ENCODE measurements at places on chromosomes 3 and 15. TPM values are rescaled to one million over a fixed set of nuclear protein-coding genes. Genes with fewer than 3 reads are reported as not detected.

- no peak for DNase-seq
- no peaks in the 10 kb centered on the region for H3K4me1 ChIP-seq
- no peaks in the 10 kb centered on the region for H3K36me3 ChIP-seq
- no peak overlapping the region for H3K27ac ChIP-seq
- H3K4me3 ChIP-seq, result no peak overlapping the region
- H3K27me3 ChIP-seq, result peaks cover 35% of the 10 kb centered on the region
These were observed 105.7 kb downstream of the TPRA1 start for GRCh38 chr3:127484601-127485388.

DNA sequence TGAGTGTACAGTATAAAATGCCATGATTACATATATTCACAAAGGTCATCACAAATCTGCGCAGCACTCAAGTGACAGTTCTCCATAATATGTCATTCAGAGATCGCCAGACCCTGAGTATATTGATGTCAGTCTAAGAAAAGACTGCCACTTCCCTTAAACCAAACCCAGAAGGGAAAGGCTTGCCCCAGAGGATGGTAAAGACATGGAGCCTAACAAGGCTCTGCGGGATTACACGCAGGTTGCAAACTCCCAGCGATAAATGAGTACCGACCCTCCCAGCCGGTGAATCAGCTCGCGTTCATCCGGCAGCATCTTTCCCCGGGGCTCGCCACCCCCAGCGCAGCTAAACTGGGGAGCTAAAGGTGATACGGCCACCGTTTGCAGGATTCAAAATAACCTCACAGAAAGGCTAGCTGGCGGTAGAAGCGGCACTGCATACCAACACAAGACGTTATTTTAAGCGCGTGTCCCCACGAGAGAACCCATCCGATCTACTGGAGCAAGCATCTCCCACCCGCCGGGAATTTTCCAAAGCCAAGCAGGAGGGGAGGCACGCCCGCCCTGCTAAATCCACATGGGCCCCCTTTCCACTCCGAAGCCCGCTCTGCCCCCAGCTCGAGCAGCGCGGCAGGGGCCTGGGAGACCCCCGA, 643 bp downstream of the MYO5A start:
- peaks cover 30% of the 10 kb centered on the region for H3K4me1 ChIP-seq
- no peaks in the 10 kb centered on the region for H3K36me3 ChIP-seq
- peak overlapping the region; percentile 71 for H3K27ac ChIP-seq
- DNase-seq, result no peak

DNA sequence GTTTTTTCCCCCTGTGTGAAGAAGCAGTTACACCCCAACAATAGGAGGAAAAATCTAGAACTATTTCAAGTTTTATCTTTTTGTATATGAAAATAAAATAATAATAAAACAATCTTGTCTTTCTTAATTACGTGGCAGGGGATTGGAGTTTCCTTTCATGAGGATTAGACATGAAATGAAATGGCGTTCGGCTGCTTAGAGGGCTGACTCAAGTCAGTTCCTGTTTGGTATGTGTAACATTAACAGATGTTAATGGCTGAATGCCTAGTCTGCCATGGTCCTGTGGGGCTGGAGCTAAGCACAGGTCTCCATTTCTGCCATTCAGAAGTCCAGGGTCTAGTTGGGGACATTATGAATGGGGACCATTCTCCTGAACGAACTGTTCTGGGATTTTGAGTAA, 3.1 kb upstream of the EXOG start:
- no peaks in the 10 kb centered on the region for H3K36me3 ChIP-seq
- H3K4me1 ChIP-seq, result peaks cover 9% of the 10 kb centered on the region
- no peak overlapping the region for H3K27ac ChIP-seq
- no peak for DNase-seq

GRCh38 chr3:98739266-98739665, 23.9 kb upstream of the ST3GAL6 start:
- no peak overlapping the region for H3K27ac ChIP-seq
- H3K36me3 ChIP-seq, result peaks cover 2% of the 10 kb centered on the region
- no peak overlapping the region for H3K4me3 ChIP-seq
- DNase-seq, result no peak

GRCh38 chr3:142263112-142263511, 37.7 kb upstream of the GK5 start:
- no peaks in the 10 kb centered on the region for H3K27me3 ChIP-seq
- no peak overlapping the region for H3K4me3 ChIP-seq
- H3K36me3 ChIP-seq, result no peaks in the 10 kb centered on the region
- no peak overlapping the region for H3K27ac ChIP-seq
- DNase-seq, result no peak

DNA sequence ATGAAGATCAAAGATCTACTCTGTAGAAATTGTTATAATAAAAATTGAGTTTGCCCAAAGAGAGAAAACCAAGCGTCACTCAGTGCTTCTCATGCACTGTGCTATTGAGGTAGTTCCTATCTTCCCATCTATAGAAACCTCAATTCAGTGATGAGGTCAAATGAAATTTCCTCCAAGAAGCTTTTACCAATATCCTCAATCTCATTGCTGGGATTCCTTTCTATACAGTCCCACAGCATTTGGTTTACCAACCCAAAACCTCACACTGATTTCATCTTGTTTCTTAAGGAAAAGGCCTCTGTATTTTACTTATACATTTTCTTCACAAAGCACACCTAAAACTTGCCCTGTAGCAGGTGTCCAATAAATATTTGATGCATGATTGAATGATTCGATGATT, 147.2 kb downstream of the ALCAM start:
- H3K4me3 ChIP-seq, result no peak overlapping the region
- no peaks in the 10 kb centered on the region for H3K27me3 ChIP-seq
- H3K4me1 ChIP-seq, result peaks cover 79% of the 10 kb centered on the region
- peak overlapping the region; percentile 17 for H3K27ac ChIP-seq
- H3K36me3 ChIP-seq, result no peaks in the 10 kb centered on the region
- no peak for DNase-seq

DNA sequence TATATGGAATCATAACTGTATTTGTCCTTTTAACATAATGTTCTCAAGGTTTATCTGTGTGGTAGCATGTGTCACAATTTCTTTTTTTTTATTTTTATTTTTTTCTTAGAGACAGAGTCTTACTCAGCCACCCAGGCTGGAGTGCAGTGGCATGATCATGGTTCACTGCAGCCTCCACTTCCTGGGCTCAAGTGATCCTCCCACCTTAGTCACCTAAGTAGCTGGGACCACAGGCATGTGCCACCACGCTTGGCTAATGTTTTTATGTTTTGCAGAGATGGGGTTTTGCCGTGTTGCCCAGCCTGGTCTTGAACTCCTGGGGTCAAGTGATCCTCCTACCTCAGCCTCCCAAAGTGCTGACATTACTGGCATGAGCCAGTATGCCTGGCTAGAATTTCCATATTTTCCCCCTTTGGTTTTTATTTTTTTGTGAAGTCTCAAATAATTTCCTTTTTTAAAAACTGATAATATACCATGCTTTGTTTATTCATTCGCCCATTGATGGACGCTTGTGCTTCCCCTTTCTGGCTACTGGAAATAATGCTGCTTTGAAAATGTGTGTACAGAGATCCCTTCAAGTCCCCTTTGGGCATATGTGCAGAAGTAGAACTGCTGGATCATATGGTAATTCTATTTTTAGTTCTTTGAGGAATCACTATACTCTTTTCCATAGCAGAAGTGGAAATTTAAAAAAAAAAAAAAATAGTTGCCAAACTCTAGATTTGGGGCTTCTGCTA, 28.4 kb downstream of the TMEM40 start:
- no peak overlapping the region for H3K27ac ChIP-seq
- H3K4me3 ChIP-seq, result no peak overlapping the region
- H3K4me1 ChIP-seq, result peaks cover 16% of the 10 kb centered on the region
- H3K27me3 ChIP-seq, result no peaks in the 10 kb centered on the region

GRCh38 chr3:11145888-11146287, 8.4 kb upstream of the HRH1 start:
- no peaks in the 10 kb centered on the region for H3K27me3 ChIP-seq
- DNase-seq, result no peak
- peak overlapping the region; percentile 88 for H3K27ac ChIP-seq
- peaks cover 53% of the 10 kb centered on the region for H3K4me1 ChIP-seq
- H3K4me3 ChIP-seq, result no peak overlapping the region

DNA sequence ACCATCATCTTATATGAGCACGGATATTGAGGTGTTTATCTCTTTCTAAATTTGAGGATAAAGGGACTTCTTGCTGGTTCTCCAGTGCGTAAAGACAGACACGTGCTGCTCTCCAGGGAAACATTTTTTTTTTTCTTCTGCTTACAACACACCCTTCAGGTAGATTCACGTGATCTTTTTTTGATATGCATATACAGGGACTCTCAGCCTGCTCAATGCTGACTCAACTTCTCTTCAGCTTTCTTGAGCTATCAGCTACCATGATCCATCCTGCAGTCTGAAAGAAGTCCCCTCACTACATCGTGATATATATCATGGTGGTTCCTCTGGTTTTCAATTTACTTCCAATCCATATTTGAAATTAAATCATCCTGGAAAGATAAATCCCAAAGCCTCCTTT, 87.1 kb upstream of the SLITRK3 start:
- no peak overlapping the region for H3K27ac ChIP-seq
- no peaks in the 10 kb centered on the region for H3K36me3 ChIP-seq
- H3K4me1 ChIP-seq, result no peaks in the 10 kb centered on the region
- H3K27me3 ChIP-seq, result peaks cover 8% of the 10 kb centered on the region
- no peak overlapping the region for H3K4me3 ChIP-seq

DNA sequence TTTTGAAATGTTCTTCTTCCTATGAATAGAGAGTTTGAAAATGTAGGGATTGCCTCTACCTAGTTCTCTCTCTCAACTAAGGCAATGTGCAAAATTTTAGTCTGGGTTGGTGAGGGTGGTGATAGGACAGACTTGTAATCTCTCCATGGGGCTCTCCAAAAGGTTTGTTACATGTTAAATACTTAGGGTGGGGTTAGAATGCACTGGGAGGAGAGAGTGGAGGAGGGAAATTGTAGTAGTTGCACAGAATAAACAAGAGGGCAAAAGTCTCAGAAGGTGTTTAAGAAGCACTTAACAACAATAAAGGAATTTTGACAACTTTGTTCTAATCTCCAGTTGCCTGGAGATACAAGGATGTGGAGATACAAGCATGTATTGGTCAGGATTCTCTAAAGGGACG, 230.4 kb downstream of the NECTIN3 start:
- H3K27ac ChIP-seq, result no peak overlapping the region
- no peak for DNase-seq
- no peak overlapping the region for H3K4me3 ChIP-seq
- H3K4me1 ChIP-seq, result peaks cover 8% of the 10 kb centered on the region
- no peaks in the 10 kb centered on the region for H3K27me3 ChIP-seq

- H3K27me3 ChIP-seq, result no peaks in the 10 kb centered on the region
- no peak for DNase-seq
- peaks cover 18% of the 10 kb centered on the region for H3K4me1 ChIP-seq
- no peak overlapping the region for H3K4me3 ChIP-seq
- H3K36me3 ChIP-seq, result no peaks in the 10 kb centered on the region
- no peak overlapping the region for H3K27ac ChIP-seq
These were observed 486.8 kb upstream of the THBS1 start for GRCh38 chr15:39094116-39094515.

DNA sequence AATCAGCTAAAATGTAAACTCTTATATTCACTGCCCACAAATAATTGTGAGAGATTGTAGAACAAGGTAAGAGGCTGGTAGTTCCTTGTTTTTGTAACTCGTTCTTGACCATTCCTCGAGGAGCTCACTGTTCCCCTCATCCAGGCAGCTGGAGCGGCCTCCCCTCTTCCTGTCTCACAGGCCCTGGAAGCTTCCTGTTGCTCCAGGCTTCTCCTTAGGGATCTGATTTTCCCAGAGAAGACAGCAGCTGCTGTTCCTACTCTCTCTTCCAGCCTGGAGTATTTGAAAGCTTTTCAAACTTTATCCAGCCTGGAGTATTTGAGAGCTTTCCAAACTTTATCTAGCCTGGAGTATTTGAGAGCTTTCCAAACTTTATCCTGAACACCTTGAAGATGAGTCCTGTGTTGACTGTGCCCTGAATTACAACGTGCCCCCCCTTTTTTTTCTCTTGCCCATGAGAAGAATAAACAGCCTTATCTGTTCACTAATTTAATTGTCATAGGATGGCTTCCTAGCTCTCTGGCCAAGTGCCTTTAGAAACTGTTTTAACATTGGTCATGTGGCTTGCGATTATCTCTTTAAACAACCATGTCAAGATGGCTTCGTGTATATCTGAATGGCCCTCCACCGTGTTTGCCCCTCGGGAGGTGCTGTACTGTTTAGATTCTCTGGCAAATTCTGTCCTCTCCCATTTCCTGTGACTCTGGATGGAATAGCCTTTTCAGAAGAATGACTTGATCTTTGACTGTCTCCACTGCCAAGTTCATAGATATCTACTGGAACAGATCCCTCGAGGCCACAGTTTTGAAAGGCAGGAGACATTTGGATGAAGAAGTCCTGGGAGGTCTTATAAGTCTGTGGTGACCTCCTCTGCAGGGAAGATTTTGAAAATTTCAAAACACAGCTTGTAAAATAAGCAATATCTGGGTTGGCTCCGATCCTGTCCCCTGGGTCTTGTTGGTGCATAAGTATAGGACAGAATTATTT, 4.8 kb downstream of the ADAMTSL3 start:
- no peak for DNase-seq
- H3K4me1 ChIP-seq, result no peaks in the 10 kb centered on the region
- no peak overlapping the region for H3K4me3 ChIP-seq
- no peak overlapping the region for H3K27ac ChIP-seq
- H3K27me3 ChIP-seq, result peaks cover 40% of the 10 kb centered on the region

- peak overlapping the region; percentile 68 for H3K4me3 ChIP-seq
- no peaks in the 10 kb centered on the region for H3K36me3 ChIP-seq
- DNase-seq, result no peak
- no peaks in the 10 kb centered on the region for H3K27me3 ChIP-seq
- H3K27ac ChIP-seq, result peak overlapping the region; percentile 54
These were observed 17.5 kb upstream of the FANCD2 start for GRCh38 chr3:10008588-10009344.

- no peak overlapping the region for H3K27ac ChIP-seq
- peaks cover 3% of the 10 kb centered on the region for H3K4me1 ChIP-seq
- no peak overlapping the region for H3K4me3 ChIP-seq
- no peaks in the 10 kb centered on the region for H3K36me3 ChIP-seq
- DNase-seq, result no peak
- peaks cover 2% of the 10 kb centered on the region for H3K27me3 ChIP-seq
These were observed 75.0 kb downstream of the STRIT1 start for GRCh38 chr3:155218462-155218861.

DNA sequence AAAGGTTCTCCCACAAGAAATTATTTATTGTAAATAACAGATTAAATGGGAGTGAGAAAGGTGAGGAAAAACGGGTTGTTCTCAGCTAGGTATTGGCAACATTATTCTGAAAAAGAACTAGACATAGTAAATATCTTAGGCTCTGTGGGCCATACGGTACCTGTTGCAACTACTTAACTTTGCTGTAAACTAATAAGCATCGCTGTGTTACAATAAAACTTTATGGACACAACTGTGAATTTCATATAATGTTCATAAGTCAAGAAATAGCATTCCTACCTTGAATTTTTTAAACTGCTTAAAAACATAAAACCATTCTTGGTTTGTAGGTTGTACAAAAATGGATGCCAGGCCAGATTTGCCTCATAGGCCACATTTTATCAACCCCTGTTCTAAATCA, 183.9 kb downstream of the TBC1D5 start:
- no peaks in the 10 kb centered on the region for H3K27me3 ChIP-seq
- no peak overlapping the region for H3K4me3 ChIP-seq
- H3K4me1 ChIP-seq, result no peaks in the 10 kb centered on the region
- H3K27ac ChIP-seq, result no peak overlapping the region
- no peak for DNase-seq

- H3K4me1 ChIP-seq, result peaks cover 46% of the 10 kb centered on the region
- H3K36me3 ChIP-seq, result no peaks in the 10 kb centered on the region
- DNase-seq, result no peak
- peak overlapping the region; percentile 95 for H3K4me3 ChIP-seq
- no peaks in the 10 kb centered on the region for H3K27me3 ChIP-seq
These were observed 787 bp upstream of the SLMAP start for GRCh38 chr3:57755368-57755675.

Gene LHFPL4
- not detected for total RNA-seq

Gene CNTN3
- total RNA-seq, result 2.1 TPM

Gene DCLK3
- total RNA-seq, result not detected

Gene BFSP2
- not detected for total RNA-seq

Gene ZNF80
- total RNA-seq, result not detected
